ENCODE measurements at places on chromosomes 6 and 20.

GRCh38 chr6:149895833-149896271 is 2.1 kb downstream of the RAET1E start:
- peak; percentile 32 for DNase-seq

- no peak for DNase-seq
Observed at GRCh38 chr6:31528821-31529328, at the start of gene MCCD1. Gene MCCD1, plus strand, starts transcription at chr6:31528962. Its CDS starts 53 bp downstream, at chr6:31529015.

GRCh38 chr20:15318682-15319081 is 981.3 kb upstream of the FLRT3 start:
- DNase-seq: no peak

GRCh38 chr6:87653074-87653962 is 48.7 kb downstream of the AKIRIN2 start:
- no peak for DNase-seq

DNA sequence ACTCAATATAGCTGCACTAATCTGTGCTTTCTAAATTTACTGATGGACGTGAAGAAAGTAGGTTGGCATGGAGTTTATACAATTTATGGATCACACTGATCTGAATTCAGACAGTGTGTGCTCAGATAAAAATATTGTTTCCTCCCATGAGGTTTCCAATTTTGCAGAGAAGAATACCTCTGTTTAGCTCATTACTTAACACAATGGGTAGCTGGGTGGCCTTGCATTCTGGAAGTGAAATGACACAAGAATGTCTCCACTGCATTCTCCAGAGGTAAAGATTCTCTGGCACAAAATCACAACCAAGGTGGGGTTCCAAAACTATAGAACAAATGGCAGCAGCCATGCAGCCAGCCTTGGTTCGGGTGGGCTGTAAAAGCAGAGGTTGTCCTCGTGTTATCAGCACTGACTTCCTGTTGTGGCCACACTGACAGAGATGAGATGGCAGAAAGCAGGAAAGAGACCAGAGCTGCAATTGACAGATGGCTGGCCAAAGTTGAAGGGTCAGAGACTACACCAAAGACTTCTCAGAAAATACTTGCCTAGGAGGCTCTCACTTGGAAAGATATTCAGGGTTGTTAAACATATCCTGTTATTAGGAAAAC is 50.2 kb downstream of the HDAC2 start:
- no peak for DNase-seq

- DNase-seq: no peak
Observed at GRCh38 chr6:156113631-156114030, 658.0 kb upstream of the NOX3 start.

GRCh38 chr6:13437218-13437996 is 50.0 kb downstream of the GFOD1 start:
- no peak for DNase-seq

GRCh38 chr6:161029195-161029809 is 37.7 kb downstream of the MAP3K4 start:
- no peak for DNase-seq

GRCh38 chr6:104688283-104688969 is 171.3 kb downstream of the HACE1 start:
- DNase-seq: no peak

GRCh38 chr6:108559884-108560462 is 744 bp upstream of the FOXO3 start:
- no peak for DNase-seq

DNA sequence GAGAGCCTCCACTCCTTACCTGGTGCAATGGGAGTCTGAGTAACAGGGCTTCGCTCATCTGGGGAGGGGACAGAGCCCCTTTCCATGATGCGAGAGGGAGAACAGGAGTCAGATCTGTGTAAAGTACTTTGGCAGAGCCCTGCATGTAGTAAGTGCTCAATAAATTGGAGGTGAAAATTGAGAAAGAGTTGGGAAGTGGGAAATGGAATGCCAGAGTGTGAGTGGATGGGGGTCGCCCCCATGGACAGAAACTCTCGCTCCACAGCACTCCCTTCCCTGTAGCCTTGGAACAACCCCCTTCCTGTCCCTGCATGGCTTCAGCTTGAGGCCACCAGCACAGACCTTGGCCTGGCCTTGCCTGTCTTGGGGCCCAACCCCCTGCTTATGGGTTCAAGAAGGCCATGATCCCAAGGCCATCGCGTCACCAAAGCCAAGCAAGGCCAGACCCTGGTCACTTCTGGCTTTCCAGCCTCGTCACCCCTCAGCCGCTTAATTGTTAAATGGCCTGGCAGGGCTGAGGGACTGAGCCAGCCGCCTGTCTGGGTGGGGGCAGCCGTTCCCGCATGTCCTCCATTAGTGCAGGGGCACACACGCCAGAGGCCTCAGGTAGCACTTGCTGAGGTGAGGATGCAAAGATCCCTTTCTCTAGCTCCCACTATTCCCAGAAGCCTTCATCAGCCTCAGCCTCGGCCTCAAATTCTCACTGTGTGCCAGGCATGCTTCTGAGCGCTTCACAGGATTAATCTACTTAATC is 93.7 kb upstream of the PTPN1 start:
- no peak for DNase-seq

DNA sequence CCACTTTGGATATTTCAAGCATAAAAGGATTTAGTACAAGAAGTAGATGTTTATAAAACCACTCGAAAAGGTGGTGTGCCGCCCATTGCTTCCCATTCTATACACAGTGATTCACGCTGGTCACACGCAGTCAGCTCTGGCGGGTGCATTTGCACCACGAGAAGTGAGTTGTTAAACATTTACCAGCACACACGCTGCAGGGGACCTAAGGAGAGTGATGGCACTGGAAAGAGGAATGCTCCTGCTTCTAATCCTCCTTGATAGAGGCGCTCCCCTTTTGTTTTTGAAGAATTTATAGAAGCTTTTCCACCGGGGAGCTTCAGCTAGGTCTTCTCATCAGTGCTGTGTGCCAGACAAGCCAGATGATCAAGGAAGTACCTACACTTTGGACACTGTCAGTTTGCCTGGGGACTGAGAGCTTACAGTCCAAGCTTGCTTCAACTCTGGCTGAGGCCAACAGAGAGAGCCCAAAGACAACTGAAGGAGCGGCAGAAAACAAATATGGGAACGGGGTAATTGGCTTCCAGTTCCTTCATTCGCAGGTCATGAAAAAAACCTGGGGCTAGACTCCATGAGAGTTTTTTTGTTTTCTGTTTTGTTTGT is 31.2 kb downstream of the MUC22 start:
- no peak for DNase-seq

- DNase-seq: no peak
Observed at GRCh38 chr6:166167801-166168615, at the start of gene TBXT. Gene TBXT, minus strand, starts transcription at chr6:166167851. Its CDS starts 260 bp downstream, at chr6:166167591.

DNA sequence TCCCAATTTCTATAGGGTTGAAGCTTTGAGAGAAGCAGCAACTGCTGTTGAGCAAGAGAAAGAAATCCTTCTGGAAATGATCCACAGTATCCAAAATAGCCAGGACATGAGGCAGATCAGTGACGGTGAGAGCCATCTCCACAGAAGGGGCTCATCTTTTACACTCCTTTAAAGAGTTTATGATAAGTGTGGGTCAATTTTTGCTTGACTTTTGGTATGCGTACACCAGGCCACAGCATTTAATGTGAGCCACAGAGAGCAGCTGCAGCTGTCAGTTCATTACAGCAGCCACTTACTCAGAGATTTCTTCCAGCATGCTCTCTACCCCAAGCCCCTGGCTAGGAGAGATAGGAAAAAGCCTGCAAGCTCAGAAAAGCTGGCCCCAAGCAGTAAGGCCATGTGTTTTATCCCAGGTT is 9.9 kb downstream of the BAG2 start:
- DNase-seq: no peak

Measured in activated CD8-positive, alpha-beta memory T cell treated with anti-CD3 and anti-CD28 coated beads, Interleukin-2, amount 50 U/mL, for 4 hours (primary cell).